ENCODE measurements at places on chromosomes 1 and 21.

- DNase-seq = no peak
Observed at GRCh38 chr1:157878059-157878458, 36.5 kb upstream of the CD5L start.

DNA sequence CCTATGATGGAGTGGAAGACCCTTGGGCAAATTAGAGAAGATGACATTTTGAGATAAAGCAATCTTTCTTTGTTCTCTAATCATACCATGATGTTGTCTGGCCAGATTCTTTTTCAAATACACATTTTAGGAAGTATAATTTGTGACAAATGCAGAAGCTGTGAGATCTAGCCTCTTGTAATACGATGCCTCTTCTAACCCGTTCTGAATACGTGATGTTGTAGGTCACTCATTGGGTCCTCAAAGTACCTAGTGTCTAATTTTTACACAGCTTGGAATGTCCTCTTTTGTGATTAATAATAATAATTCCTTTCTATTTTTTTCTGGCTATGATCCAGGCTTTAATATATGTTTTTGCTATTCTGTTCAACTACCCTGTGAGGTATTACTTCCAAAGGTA, 502.7 kb downstream of the NUF2 start:
- DNase-seq = no peak

DNA sequence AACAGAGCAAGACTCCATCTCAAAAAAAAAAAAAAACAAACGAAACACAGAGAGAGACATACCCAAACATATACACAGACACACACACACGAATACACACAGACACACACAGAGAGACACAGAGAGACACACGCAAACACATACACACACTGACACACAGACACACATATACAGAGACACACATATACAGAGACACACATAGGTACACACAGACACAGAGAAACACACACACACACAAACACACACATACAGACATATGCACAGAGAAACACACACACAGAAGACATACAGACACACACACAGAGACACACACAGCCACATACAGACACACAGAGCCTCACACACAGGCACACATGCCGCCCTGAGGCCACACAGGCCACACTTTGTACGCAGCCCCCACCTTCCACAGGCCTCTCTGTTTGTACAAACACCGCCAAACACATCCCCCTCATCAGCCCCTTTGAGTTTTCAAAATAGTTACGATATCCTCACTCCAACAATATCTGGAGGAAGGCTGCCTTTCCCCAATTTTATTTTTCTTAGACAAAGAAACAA, 57.5 kb upstream of the ABCG1 start:
- no peak for DNase-seq

GRCh38 chr1:226637147-226637935, 88.8 kb downstream of the STUM start:
- peak; percentile 7 for DNase-seq

GRCh38 chr1:24850328-24850920, 79.7 kb downstream of the RUNX3 start:
- DNase-seq = no peak

GRCh38 chr1:244062156-244062725, 11.2 kb downstream of the ZBTB18 start:
- DNase-seq = no peak

DNA sequence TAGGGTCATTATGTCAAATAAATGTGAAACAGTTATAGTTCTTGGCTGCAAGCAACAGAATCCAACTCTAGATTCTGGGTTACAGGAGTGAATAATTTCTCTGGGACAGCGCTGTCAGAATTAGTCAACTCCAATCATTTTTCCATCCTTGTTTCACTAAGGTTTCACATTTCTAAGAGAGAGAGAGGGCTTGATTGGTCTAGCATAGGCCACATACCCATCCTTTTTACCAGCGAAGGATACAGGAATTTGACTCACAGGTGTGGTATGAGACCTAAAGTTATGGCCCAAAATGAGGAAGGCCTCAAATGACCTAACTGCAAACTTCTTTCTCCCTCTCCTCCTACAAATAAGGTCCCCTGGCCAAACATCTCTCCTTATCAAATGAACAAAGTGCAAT, 25.5 kb upstream of the RGS8 start:
- no peak for DNase-seq

DNA sequence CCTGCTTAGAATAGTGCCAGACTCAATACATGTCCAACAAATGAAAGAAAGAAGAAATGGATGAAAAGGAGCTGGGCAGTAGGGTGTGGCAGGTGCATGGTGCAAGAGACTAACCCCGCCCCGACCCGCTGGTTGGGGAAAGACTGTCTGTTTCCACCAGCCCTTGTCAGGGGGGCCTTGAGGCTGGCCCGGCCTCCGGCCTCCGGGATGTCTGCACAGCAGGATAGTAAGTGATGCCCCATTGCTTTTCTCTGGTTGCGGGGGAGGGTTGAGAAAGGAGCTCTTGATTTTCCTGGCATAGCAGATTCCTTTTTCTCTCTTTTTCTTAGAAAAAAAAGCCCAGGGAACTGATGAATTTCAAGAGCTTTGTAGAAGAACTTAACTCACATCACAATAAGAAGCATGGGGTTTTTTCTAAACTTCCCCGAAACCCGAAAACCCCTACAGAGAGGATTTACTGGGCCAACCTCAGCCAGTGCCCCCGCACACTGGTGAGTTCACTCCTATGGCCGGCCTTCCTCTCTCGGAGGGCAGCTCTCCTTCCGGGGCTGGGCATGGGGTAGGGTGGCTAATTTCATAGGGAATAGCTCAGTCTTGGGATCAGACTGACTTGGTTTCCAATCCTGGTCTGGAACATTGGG, 12.5 kb upstream of the TTC22 start:
- DNase-seq = no peak

- DNase-seq = no peak
Observed at GRCh38 chr1:197096137-197096536, 29.1 kb upstream of the F13B start.

DNA sequence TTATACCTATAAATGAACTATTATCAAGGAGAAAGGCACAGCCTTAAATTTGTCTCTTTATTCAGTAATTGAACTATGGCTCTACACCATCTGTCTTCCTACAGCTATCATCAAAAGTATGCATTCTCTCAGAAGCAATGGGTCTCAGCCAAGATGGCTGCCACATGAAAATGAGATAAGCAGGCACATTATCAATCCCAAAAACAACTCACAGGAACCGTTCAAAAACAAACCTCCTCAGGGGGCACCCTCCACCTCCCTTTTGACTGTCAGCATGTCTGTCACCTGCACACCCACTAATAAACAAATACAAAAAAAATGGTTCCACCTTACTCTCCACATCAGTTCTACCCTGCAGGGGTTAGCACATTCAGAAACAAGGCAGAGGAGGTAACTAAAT, 23.6 kb downstream of the KIAA0319L start:
- no peak for DNase-seq

DNA sequence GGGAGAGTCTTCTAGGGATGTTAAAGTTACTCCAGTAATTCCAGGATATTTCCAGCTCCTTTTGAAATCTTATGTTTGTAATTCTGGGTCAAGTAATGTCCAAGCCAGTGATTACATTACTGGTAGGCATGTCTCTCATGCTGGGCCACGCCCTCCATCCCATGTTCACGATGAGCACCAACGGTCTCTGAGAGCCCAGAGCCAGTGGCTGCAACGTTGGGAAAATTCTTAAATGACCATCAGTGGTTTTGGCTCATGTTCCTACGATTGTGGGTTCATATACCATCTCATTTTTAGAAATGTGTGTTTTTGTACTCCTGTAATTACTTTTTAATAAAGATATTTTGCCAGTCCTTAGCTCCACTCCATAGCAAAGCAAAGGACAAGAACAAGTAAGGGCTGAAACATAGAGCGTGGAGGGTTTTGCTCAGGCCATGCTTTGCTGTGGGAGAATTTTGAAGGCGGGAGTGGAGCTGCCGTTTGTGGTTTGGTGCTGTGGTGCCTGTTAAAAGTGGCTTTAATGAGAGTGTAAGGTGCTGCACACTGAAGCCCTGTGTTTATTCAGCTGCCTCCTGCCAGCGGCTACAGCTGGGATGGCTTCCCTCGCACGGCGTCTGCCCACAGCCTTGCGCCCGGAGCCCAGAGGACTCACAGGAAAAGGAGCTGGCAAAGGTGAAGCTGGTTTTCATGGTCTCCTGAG, 28.9 kb downstream of the VANGL1 start:
- no peak for DNase-seq

DNA sequence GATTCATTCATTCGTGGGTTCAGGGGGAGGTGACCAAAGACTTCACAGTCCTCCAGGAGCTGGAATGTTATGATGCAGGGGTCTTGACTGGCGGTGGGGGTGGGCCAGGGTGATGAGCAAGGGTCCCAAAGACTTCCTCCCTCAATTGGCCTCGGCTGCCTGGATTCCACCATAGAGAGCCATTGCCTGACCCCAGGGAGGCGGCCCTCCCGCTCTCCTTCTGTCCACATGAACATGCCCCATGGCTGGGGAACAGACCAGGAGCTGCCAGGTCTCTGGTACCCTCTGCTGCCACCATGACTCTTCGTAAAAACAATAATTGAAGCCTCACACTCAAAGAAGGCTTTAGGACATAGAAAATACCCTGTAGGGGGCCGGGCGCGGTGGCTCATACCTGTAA, 102.5 kb upstream of the CASZ1 start:
- no peak for DNase-seq

GRCh38 chr1:36836196-36836883, 198.0 kb downstream of the GRIK3 start:
- no peak for DNase-seq

- DNase-seq = no peak
Observed at GRCh38 chr1:225746361-225747179, 31.1 kb upstream of the SRP9 start.

DNA sequence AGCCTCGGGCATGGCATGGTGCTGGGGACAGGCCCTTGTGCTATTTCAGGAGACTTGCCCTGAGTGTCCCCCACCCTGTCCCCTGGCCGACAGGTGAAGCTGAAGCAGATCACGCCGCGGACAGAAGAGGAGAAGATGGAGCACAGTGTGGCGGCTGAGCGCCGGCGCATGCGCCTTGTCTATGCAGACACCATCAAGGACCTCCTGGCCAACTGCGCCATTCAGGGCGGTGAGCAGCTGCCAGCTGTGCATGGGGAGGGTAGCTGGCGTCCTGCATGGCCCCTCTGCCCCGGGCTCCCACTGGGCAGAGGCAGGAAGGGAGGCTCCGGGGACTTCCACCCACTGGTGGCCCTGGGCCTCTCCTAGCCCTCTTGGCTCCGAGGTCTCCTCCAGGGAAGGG, 28.9 kb downstream of the FAM151A start:
- DNase-seq = no peak

DNA sequence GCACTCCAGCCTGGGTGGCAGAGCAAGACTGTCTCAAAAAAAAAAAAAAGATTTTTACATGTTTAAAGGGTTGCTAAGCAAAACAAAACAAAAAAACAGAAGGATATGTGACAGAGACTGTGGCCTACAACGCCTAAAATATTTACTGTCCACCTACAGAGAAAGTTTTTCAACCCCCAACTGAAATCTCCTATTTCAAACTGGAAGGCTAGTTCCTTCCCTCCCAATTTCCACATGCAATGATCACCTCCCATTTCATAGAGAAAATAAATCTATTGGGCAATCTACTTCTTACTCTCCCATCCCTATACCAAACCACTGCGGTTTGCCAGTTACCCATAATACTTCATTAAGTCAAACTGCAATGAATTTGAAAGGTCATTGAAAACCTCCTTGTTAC, 74.2 kb downstream of the ST3GAL3 start:
- no peak for DNase-seq

DNA sequence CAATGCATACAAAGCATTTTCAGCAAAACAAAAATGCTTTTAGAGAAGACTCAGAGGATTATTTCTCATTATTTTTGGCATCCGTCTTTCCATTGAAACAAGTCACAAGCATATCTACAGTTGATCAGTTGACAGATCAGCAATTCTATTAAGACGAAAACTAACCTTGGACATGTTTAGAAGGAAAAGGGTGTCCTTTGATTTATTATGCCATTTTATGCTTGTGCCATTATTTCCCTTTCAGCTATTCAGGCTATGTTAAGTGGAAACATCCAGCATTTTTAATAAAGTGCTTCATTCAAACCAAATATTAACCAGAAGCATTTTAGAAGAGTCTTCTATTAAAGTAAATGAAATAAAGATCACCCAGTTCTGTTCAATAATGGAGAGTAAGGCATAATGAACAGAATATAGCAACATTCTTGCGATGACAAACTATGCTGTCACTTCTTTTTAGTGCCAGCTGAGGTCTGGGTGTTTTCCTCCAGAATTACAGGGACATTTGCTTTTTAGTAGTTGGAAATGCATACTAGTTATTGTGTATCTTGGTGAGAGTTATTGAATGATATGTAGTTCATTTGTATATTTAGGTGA, 481.4 kb downstream of the PLA2G4A start:
- DNase-seq = no peak

GRCh38 chr1:90821788-90822359, 104.8 kb upstream of the BARHL2 start:
- no peak for DNase-seq

DNA sequence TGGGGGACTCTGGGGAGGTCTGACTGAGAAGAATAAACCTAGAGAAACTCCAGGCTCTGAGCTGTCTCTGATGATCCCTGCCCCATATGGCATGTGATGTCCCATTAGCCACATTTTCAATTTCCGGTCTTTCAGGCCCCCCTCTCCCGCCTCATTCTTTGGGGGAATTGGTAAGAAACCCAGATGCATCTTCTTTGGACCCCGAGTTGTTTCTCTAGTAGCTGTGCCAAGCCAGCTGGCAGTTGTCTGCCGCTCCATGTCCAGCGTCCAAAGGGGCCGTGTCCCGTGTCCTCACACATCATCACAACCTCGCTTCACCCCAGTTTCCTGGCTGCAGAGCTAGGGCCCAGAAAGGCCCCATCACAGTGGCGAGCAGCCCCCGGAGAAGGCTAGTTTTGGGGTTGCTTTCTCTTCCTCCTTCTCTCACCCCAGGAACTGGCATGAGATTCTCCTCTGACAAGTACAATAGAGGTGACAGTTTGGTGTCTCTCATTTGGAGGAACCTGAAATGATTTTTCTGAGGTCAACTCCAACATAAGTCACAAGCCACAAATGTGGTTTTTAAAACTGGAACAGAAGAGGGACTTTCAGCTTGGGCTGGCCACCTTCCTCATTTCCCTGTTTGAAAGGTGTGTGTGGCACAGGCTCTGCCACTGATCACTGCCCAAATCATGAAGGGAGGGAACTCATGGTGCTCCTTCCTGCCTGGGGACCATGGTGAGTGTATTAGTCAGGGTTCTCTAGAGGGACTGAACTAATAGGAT, 6.4 kb upstream of the GPR157 start:
- no peak for DNase-seq

GRCh38 chr1:175591083-175591743, 152.2 kb downstream of the TNR start:
- DNase-seq = no peak

DNA sequence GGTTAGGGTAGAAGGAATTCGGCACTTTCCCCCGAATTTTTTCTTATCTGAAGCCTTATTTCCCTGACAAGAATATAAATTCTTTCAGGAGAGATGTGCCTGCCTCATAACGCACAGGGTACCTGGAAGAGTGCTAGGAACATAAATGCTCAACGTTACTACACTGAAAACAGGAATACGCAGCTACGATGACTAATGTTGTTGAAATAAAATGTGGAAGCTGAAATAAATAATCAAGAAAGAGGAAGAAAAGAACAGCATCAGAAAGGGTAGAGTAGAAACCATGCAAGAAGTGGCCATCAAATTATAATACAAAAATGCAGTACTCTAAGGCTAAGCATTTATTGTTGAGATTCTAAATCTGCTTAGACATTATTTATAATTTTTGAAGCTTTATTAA, 33.9 kb downstream of the SLC66A1 start:
- no peak for DNase-seq

All from stimulated activated naive CD8-positive, alpha-beta T cell treated with anti-CD3 and anti-CD28 coated beads, Interleukin-15, Interleukin-2, amounts not matched to agents 100 U/mL and 50 U/mL, for 24 hours (primary cell).